ENCODE measurements at places on chromosomes 11 and 22.

- DNase-seq, result no peak
Observed at GRCh38 chr11:64757549-64758329, 2.0 kb downstream of the PYGM start.

GRCh38 chr11:19879307-19880087, 166.9 kb downstream of the NAV2 start:
- no peak for DNase-seq

- no peak for DNase-seq
Observed at GRCh38 chr11:45722144-45722543, 56.7 kb upstream of the CHST1 start.

- DNase-seq, result no peak
Observed at GRCh38 chr11:107198490-107199007, 180.3 kb upstream of the GUCY1A2 start.

DNA sequence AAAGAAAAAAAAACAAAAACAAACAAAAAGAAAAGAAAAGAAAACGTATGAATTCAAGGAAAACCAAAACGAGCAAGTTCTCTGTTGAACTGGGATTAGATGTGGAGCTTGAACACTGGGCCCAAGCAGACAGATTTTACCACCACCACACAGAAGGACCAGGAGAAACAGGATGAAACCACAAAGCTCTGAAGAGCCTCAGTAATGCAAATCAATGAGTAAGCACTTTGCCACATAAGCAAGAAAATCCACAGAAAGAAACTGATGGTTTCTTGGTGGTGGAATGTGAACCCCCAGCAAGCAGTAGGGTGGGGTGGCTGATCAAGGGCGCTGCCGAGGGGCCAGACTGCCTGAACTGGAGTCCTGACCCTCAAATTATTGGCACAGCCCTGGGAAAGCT, 50.9 kb upstream of the NFRKB start:
- DNase-seq, result no peak

DNA sequence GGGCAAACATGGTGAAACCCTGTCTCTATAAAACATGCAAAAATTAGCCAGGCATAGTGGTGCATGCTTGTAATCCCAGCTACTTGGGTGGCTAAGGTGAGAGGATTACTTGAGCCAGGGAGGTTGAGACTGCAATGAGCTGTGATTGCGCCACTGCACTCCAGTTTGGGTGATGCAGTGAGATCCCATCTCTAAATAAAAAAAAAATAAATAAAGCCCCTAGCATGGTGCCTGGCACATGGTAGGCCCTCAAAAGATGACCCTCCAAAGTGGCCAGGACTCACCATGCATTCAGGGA, 74.6 kb downstream of the PTPRJ start:
- DNase-seq, result no peak

- DNase-seq, result no peak
Observed at GRCh38 chr22:46824980-46825544, 62.6 kb downstream of the TBC1D22A start.

- DNase-seq, result no peak
Observed at GRCh38 chr11:108863528-108863927, 198.7 kb downstream of the DDX10 start.

- no peak for DNase-seq
Observed at GRCh38 chr11:15640318-15640717, 525.6 kb downstream of the INSC start.

- DNase-seq, result no peak
Observed at GRCh38 chr11:116387641-116388040, 385.1 kb downstream of the BUD13 start.

DNA sequence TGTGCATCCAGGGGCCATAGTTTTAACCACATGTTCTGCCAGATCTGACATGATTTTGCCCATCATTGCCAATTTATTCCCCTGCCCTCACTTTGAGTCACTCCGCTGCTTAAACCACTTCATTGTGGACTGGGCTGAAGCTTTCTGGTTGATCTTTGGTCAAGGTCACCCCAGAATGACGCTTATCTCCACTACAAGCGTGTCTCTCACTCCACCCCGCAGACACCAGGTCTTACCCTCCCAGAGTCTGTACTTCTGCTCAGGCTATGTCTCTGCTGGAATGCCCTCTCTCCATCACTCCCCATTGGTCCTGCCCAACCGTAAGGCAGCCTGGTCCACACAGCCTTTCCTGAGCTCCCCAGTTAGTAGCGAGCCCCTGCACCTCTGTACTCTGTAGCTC, 170.5 kb upstream of the SYT13 start:
- DNase-seq, result no peak

DNA sequence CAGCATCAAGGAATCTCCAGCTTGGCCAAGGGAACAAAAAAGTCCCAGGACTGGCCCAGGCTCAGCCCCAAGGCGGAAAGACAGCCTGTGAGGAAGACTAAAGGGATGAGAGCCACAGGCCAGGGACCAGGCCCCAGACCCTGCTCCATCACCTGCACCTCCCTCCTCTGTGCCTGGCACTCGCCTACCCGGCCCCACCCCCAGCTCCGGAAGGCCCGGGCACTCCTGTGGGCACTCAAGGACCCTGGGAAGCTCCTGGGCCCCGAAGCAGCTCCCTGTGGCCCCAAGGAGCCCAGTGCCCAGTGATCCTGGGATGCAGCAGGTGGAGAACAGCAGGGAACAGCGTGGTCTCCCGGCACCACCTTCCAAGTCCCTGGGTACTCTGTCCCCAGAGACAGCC, 18.2 kb downstream of the ELFN2 start:
- DNase-seq, result no peak

DNA sequence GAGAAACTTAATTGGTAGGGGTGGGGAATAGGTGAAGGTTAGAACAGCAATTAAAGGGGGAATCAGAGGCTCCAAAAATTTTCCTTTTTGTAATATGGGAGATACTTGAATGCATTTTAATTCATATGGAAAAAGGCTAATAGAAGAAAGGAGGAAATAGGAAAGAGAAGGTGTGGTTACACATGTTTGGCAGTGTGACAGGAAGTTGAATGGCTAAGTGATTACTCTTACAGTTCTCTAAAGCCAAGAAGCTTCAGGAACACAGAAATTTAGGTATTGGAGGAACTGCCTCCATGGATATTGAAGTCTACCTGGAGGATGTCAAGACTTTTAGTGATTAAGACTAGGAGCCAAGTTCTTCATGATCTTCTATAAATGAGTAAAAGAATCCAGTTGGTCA, 6.3 kb downstream of the NXPE2 start:
- DNase-seq, result no peak

- DNase-seq, result no peak
Observed at GRCh38 chr22:18931905-18932652, 4.0 kb downstream of the PRODH start.

DNA sequence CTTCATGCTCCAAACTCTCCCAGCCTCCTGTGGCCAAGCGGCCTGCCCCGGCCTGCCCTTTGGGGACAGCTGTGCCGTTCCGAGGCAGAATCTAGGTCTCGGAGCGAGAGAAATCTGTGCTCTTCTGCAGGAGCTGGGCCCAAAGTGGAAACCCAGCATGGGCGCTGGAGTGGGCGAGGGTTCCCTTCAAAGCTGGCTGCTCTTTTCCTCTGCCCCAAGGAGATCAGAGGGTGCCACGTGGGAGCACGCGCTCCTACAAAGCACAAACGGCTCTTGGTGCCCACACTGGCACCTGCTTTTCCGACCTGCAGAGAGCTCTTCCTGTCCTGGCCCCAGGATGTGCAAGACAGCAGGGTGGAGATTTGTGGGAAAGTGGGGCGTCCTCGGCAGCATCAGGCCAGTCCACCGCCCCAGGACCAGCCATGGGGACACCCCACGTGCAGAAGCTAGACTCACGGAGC, 6.9 kb downstream of the OSBPL5 start:
- DNase-seq, result no peak

- no peak for DNase-seq
Observed at GRCh38 chr11:35980686-35981390, 37.0 kb downstream of the LDLRAD3 start.

DNA sequence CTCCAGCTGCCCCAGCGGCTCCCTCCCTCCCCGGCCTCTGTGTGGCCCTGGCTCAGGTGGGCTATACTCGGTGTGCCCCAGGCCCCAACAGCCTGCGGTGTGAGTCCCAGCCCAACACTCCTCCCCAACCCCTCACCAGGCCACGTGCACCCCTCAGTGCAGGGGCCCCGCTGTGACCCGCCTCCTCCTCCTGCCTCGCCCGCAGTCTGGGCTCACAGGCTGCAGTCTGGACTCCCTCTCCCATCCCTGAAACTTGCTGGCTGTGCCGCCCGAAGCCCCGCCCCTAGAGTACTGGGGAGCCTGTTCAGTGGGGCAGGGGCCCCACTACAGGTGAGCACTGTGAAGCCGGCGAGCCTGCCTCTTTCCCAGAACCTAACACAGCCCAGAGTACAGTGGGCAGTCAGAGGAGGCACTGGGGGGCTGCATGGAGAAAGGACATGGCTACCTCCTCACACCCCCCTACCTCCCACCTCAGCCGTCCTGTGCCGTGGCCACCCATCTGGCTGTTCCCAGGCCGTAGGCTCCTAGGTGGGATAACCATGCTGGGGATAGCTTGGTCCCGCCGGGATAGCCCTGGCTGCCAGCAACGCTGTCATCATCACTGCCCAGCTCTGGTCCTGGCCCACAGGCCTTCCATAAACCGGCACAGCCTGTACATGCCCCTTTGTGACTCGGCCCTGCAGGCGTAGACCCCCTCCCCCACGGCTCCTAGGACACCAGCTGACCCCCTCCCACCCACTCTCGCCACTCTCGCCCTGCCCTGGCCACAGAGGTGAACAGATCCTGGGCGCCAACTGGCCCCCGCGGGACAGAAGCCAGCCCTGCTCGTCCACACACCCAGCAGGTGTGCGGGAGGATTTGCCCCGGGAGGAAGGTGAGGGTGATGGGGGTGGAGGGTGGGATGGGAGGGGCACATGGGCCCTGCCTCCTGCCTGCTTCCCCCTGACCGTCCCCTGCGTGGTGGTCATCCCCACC, 29.7 kb downstream of the CELSR1 start:
- no peak for DNase-seq

DNA sequence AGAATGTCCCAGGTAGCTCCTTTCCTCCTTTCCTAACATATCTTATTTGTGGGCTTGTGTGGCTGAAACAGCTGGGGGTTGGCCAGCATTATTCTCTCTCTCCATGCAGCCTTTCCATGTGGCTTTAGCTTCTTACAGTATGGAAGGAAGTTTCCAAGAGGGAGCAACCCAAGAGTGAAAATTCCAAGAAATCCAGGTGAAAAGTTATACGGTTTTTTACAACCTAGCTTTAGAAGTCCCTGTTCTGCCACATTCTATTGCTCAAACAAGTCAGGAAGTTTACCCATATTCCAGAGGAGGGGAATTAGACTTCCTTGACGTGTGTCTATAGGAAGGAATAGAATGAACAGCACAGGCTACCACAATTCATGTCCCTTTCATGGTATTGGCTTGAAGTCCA, 10.0 kb upstream of the SWAP70 start:
- no peak for DNase-seq

DNA sequence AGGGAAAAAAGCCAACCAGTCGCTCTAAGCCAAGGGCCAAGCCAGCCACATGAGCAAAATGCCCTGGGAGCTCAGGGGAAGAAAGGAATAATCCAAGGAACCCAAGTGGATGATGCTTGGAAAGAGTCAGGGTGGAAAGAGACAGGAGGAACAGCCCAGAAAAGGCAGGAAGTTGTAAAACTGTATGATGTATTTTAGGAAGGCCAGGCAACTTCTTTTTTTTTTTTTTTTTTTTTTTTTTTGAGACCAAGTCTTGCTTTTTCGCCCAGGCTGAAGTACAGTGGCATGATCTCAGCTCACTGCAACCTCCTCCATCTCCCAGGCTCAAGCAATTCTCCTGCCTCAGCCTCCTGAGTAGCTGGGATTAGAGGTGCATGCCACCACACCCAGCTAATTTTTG, 1.6 kb downstream of the LGALS12 start:
- no peak for DNase-seq

DNA sequence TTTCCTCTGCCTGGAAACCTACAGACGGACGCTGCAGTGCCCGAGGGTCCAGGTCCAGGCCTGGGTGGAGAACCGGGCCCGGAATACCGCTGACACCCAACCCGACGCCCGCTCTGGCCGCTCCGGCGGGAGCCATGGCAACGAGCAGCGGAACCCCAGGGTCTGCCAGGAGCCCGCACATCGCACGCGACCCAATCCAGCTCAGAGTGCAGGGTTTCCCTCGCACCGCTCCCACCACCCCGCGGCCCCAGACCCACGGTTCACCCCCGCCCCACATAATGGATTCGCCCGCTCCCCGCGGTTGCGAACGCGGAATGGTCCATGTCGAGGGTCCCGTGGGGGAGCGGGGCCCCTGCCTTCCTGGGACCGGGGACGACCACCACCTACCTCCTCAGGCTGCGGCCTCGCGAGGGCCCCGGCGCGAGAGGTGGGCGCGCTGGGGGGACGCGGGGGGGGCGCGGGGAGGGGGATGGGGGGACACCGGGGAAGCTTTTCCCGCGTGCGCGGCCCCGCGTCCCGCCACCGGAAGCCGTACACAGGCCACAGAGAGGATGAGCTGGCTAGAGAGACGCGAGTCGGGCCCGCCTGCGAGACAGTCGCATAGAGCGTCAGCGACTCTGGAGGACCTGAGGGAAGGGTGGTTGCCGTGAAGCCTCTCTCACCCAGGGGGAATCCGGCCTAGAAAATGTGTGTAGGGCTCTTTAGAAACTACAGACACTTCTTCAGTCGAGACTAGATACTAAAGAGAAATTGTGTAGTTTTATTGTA, at the start of gene SSRP1:
Gene SSRP1, minus strand, starts transcription at position 550 of the 768 bp plus-strand sequence. CDS start 771 bp downstream, outside the sequence.
- DNase-seq, result peak; percentile 87

DNA sequence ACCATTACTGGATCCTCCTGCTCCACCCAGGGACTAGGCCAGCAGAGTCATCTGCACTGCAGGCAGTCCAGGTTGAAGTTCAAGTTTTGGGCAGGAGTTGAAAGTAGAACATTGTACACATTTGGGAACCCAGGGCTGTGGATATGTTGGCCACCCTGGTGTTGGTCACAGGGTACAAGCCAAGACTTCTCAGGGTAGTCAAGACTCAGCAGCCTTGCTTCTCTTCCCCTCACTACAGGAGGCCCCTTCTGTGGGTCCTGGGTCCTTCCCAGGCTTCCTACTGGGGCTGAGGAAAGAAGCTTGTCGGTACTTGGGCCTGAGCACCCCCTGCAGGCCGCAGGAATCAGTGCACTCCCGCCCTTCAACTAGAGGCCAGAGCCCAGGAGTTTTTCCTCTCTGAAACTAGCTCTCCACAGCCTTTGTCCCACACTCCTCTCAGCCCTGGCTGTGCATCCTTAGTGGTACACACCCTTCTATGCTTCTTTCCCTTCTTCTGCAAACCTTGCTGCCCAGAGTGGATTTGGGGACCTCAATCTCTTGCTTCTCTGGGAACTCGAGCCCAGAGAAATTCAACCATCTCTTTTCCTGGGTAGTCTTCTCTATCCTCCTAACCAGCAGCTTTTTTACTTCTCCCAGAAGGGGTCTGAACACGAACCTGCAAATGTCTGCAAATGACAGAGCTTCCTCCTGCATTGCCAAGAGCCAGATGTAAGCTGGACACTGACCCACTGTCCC, 2.6 kb upstream of the HPX start:
- DNase-seq, result no peak

DNA sequence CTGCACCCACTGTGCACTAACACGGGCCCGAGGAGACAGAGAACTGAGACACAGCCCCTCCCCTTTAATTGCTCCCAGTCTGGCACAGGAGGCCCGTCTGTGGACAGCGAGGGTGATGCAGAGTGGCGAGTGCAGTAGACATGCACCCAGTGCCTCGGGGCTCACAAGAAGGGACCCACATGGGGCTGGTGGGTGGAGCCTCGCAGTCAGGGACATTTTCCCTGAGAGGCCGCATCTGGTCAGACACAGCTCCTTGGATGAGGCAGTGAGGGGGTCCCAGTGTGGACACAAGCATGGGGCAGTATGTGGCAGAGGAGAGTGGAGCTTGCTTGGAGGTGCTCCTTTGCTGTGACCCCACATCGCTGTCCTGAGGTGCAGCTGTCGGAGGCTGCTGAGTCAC, 54.8 kb downstream of the SBF1 start:
- no peak for DNase-seq

GRCh38 chr22:23874871-23875270, 17.2 kb downstream of the SLC2A11 start:
- DNase-seq, result no peak

All from NCI-H2029 (cell line).